ENCODE measurements at places on chromosomes 2 and 18.

- DNase-seq: no peak
These were observed 15.5 kb downstream of the PPP3R1 start for GRCh38 chr2:68236876-68237275.

GRCh38 chr2:44942304-44943030 is 965 bp downstream of the SIX3 start:
- no peak for DNase-seq

- DNase-seq: peak; percentile 87
These were observed 1.1 kb downstream of the TMEM18 start for GRCh38 chr2:675982-676646.

- no peak for DNase-seq
These were observed 233.2 kb upstream of the TCF4 start for GRCh38 chr18:55821219-55821618.

DNA sequence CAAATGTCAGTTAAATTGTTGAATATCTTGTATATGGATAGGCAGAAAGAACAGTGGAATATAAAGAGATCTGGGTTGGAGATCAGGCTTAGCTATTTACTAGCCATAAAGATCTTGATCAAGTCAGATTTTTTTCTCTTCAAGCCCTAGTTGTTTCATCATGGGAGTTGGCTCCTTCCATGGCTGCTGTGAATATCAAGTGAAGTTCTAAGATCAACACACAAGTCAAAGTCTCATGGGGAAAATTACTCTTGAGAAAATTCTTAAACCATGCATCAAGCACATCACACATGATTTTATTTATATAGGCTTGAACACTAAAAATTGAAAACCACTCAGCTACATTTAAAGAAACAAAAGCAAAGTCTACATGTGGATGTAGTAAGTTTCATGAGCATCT is 79.8 kb downstream of the C1D start:
- no peak for DNase-seq

GRCh38 chr2:65130664-65131175 is 814 bp upstream of the RAB1A start:
- no peak for DNase-seq

DNA sequence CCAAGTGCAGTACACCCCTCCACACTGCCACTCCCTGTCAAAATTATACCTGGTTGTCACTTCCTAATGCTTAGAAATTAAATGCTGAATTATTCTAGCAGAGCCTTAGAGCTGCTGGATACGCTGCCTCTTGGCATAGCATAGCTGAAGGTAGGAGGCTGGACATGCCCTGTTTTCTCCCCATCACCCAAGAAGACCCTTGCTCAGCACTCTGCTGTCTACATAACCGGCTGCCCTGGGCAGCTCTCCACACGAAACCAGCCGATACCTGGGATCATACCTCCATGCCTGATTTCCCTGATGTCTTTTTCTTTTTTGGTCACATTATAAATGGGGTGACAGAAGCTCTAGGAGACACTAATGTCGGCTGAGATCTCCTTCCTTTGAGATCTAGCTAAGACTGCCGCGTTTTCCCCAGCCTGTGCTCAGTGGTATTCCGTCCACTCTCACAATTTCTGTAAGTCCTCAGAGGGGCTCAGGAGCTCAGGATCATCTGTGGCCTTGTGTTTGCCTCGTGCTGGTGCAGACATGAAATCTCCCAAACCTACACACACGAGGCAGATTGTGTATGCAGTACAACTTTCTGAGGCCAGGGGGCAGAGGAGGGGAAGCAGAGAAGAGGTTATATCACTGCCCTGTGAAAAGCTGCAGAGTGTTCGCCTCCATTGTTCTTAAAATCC is 13.5 kb upstream of the ZAP70 start:
- peak; percentile 42 for DNase-seq

DNA sequence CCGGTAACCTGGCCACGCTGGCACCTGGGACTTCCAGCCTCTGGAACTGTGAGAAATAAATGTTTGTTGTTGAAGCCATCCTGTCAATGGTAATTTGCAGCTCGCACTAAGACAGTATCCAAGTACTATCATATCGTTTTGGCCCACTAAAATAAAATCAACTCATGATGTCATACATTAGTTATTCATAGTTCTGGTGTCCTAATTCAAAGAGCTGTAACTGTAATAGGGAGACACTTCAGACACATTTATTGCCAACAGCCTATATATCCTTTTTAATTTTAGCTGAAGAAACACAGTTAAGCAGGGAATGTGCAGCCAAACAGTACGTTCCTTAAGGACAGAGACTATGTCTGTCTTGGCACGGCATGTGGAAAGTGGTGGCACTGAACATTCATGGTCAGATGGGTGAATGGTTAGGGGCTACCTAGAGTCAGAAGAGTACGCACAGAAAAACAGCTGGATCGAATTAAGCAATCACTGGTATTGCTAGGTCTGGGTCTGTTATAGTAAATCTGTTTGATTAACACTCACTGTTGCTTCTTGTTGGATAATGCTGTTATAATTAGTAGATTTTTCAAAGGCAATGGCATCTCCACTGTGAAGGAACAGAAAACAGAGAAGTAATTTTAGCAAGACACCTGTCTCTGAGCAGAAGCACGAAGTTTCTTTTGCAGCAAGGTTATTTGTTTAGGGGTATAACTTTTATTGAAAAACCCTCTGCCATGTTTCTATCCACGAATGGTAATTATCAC is 41.3 kb upstream of the CREG2 start:
- DNase-seq: no peak

DNA sequence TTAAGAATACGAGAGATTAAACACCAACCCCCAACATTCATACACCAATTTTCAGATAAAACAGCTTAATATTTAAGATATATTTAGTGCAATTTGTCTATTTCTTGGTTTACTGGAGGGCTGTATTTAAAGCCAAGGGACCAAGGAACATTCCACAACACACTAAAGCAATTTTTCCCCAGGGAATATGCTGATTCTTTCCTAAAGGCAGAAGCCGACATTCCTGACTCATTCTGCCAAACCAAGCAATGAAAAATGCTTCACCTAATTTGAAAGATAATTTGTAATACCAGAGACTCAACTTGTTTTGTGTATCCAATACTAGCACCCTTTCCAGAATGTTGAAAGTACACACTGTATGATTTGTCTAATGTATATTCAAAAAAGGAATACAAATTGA is 1267.6 kb upstream of the PIK3C3 start:
- DNase-seq: no peak

GRCh38 chr2:143786026-143786765 is 657.0 kb downstream of the ARHGAP15 start:
- no peak for DNase-seq

DNA sequence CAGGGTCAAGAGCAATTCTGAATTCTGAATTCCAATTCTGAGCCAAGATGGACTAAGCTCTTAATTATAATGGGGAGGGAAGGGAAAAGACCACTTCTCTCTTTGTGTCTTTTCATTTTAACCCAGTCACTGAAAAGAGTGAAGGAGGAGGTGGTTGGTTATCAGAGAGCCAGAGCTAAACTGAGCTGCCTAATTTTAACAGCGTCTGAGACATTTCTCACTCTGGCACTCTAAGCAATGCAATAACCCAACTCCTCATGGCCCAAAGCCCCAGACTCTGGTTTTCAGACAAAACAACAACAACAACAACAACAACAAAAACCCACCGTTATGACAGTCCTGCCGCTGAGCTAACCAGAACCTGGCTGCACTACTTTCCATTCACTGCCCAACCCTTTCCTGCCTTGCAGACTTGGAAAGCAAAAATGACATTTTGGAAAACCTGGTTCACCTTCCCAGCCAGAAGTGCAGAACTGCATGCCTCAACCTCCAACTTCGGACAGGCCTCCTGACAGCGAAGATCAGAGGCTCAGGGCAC is 1.0 kb downstream of the CHST10 start:
- DNase-seq: no peak

GRCh38 chr2:84309281-84309680 is 149.8 kb downstream of the SUCLG1 start:
- DNase-seq: no peak

GRCh38 chr2:29272311-29272710 is 157.1 kb downstream of the CLIP4 start:
- no peak for DNase-seq

DNA sequence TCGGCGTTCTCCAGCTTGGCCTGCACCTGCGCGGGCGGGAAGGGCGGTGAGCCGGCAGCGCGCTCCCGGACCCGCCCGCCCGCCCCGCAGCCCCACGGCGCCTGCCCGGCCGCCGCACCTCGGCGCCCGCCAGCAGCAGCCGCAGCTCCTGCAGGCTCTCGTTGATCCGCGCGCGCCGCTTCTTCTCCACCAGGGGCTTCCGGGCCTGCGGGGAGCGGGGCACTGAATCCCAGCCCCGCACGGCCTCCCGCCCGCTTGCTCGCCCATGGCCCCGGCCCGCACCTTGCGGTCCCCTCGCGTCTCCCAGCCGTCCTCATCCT is 335 bp downstream of the HES6 start:
- DNase-seq: no peak

- no peak for DNase-seq
These were observed 35.4 kb downstream of the HJURP start for GRCh38 chr2:233818639-233819621.

GRCh38 chr2:120210270-120210693 is 12.9 kb downstream of the TMEM185B start:
- no peak for DNase-seq

DNA sequence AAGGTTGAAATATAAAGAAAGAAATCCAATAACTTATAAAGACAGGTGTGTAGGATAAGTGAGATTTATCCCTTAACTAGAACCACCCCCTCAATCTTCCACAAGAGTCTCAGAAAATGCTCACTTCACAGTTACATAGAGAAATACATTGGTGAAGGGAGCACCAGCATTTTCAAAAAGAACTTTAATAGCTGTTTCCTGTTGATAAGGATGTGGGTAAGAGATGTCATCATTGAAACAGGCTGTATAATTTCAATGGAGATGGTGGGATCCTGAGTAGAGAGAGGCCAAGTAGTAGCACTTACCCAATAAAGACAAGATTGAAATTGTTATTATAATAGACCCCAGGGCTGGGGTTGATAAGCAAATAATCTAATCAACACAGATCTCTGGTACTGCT is 162.2 kb upstream of the TACR1 start:
- no peak for DNase-seq

- DNase-seq: no peak
These were observed 245.0 kb upstream of the NT5C1B start for GRCh38 chr2:18834341-18834740.

- no peak for DNase-seq
These were observed 6.8 kb downstream of the TBR1 start for GRCh38 chr2:161422816-161423403.

GRCh38 chr2:47077442-47078117 is 77.5 kb downstream of the STPG4 start:
- DNase-seq: no peak

DNA sequence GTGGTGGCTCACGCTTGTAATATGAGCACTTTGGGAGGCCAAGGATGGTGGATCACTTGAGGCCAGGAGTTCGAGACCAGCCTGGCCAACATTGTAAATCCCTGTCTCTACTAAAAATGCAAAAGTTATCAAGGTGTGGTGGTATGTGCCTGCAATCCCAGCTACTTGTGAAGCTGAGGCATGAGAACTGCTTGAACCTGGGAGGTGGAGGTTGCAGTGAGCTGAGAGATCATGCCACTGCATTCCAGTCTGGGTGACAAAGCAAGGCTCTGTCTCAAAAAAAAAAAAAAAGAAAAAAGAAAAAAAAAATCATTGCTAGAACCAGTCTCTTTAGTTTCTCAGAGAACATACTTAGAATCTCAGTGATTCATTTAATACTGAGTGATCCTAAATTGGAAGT is 217.1 kb downstream of the DYM start:
- no peak for DNase-seq

DNA sequence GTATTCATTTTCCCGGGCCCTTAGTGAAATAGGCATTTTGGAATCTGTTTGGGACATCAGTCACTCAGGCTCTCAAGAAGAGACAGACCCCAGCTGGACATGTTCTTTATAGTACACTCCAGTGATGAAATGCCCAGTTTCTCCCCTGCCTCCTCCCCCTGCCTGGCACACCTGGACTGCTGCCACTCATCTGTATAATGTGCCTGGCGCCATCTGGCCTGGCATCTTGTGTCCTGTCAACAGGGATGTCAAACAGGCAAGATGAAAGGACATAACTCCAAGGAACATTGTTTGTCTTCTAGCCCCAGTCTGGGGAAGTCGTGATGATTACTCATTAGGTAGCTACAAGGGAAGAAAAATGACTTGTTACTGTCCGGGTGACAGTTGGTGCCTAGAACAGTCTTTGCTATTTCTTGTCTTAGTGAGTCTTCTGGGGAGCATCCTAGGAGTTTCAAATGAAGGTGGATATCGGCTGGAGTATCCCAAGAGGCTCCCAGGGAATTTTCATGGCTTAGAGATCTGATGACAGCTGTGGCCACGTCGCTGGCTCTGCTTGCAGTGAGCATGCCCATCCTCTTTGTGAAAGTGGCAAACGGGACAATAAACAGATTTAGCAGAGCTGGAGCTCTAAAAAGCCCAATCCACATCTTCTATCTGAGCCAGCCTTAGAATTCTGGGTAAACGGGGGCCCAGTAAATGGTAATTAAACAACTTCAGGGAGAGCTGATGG is 153.6 kb downstream of the ALK start:
- DNase-seq: no peak

- no peak for DNase-seq
These were observed 8.4 kb downstream of the BCL11A start for GRCh38 chr2:60544954-60545560.

DNA sequence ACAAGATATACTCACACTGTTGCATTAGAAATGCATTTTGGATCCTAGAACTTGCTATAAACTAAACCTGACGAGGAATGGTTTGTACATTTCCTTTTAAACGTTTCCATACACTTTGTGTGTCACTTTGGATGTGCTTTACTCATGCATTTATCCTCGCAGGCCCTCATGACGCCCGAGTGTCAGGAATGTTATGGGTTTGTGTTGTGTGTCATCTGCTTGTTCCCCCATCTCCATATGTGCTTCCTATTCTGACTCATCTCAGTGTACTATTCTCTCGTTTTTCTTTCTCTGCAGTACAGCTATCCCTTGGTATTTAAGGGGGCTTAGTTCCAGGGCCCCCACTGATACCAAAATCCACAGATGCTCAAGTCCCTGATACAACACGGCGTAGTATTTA is 121.5 kb upstream of the RASGRP3 start:
- DNase-seq: peak; percentile 48

DNA sequence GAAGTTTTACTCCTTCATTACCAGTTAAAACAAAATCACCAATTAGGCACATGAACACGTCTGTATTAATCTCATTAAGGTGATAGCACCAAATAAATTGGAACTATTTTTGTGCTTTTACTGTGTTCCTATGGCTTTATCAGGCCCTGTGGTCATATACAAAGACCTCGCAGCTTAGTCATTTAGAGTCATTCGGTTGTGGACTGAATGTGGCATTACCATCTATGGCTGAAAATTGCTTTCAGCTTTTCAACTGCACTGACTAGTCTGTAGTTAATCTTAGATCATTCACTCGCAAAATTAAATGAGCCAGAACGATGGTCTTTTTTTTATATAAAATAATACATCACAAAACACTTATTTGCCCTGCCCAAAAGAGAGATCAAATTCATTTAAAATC is 601.7 kb downstream of the NR4A2 start:
- DNase-seq: no peak

DNA sequence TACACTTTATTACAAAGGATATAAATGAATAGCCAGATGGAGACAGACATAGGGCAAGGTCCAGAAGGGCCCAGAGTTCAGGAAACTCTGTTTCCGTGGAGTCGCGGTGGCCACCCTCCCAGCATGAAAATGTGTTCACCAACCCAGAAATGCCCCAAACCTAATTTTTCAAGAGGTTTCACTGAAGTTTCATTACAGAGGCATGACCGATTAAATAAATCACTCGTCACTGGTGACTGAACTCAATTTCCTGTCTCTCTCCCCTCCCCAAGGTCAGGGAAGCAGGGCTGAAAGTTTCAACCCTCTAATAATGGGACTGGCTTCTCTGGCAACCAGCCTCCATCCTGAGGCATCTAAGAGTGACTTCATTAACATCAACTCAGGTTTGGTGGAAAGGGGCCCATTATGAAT is 22.4 kb downstream of the USP40 start:
- no peak for DNase-seq

All from amniotic stem cell (primary cell).